ENCODE measurements at places on chromosomes 7 and 10. TPM values are rescaled to one million over a fixed set of nuclear protein-coding genes. Genes with fewer than 3 reads are reported as not detected.

DNA sequence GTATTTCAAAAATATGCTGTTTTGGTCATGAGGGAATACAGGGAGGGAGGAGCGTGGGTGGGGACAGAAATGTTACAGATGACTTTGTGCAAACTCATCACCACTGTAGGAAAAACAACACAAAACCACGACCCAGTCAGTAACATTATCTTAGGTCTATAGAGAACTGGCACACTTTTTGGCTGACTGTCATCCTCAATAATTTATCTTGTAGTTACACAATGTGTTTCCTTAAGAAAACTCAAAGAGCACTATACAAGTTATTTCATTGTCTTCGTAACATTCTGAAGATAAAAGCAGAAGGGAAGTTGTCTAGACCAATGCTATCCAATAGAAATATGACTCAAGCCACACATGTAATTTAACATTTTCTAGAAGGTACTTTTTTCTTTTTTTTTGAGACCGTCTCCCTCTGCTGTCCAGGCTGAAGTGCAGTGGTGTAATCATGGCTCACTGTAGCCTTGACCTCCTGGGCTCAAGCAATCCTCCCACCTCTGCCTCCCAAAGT is 16.9 kb upstream of the CDK14 start:
- H3K36me3 ChIP-seq, result no peaks in the 10 kb centered on the region
- no peak overlapping the region for H3K4me3 ChIP-seq
- no peak overlapping the region for H3K27ac ChIP-seq
- DNase-seq, result no peak
- no peaks in the 10 kb centered on the region for H3K27me3 ChIP-seq
- no peaks in the 10 kb centered on the region for H3K4me1 ChIP-seq

- no peaks in the 10 kb centered on the region for H3K27me3 ChIP-seq
- H3K4me1 ChIP-seq, result peaks cover 69% of the 10 kb centered on the region
- H3K36me3 ChIP-seq, result no peaks in the 10 kb centered on the region
- peak overlapping the region; percentile 97 for H3K27ac ChIP-seq
Measured at GRCh38 chr10:71998840-71999194, 34.6 kb downstream of the CHST3 start.

GRCh38 chr7:79820387-79820786 is 314.2 kb upstream of the GNAI1 start:
- peak; percentile 83 for DNase-seq
- no peaks in the 10 kb centered on the region for H3K4me1 ChIP-seq
- H3K27me3 ChIP-seq, result no peaks in the 10 kb centered on the region
- no peaks in the 10 kb centered on the region for H3K36me3 ChIP-seq
- no peak overlapping the region for H3K4me3 ChIP-seq

DNA sequence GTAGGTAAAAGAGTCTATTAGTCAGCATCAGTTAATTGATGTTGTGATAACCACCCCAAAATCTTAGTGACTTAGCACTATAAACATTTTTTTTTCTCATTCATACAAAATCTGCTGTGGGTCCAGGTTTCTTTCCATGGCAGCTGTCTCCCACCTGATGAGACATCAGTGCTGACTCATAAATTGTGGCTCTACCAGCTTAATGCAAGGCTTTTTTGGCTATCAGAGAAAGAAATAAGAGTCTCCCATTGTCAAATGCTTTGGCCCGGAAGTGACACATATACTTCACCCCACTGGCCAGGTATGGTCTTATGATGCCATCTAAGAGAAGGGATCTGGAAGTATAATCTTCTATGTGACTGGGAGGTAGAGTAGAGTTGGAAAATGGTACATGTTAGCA is 14.5 kb downstream of the DNAJB9 start:
- no peak for DNase-seq
- H3K27me3 ChIP-seq, result no peaks in the 10 kb centered on the region
- H3K4me3 ChIP-seq, result no peak overlapping the region
- no peaks in the 10 kb centered on the region for H3K4me1 ChIP-seq

DNA sequence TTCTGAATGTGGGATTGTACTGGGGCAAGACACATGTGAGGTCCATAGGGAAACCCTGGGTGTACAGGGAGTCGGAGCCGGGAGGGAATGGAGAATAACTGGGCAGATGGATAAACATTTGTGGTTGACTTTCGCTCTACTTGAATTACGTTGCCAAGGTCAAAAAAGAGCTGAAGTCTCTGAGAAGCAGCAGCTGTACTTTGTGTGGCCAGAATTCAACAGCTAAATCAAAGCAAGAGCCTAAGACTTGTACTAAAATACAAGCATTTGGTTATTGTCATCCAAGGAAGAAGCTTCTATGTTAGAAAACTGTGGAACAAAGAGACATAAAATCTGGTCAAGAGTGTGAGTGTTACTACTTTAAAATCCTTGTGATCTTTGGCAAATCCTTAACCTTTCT is 457.2 kb downstream of the ARL4A start:
- no peak overlapping the region for H3K4me3 ChIP-seq
- peak; percentile 90 for DNase-seq
- H3K36me3 ChIP-seq, result no peaks in the 10 kb centered on the region
- peak overlapping the region; percentile 33 for H3K27ac ChIP-seq

Gene RAMP3
- total RNA-seq, result 6.2 TPM

GRCh38 chr10:51399840-51400239 is 299.6 kb downstream of the CSTF2T start:
- DNase-seq, result no peak
- H3K27ac ChIP-seq, result peak overlapping the region; percentile 84

Gene CAMK2G
- total RNA-seq, result 18.4 TPM

Gene MYO1G
- 0.58 TPM for total RNA-seq

Gene CRTAC1
- total RNA-seq, result 0.27 TPM

Gene TMEM236
- 0.40 TPM for total RNA-seq
